ENCODE measurements at places on chromosomes 16 and 17.

GRCh38 chr16:73036074-73036826, 11.7 kb downstream of the ZFHX3 start:
- DNase-seq, result no peak

DNA sequence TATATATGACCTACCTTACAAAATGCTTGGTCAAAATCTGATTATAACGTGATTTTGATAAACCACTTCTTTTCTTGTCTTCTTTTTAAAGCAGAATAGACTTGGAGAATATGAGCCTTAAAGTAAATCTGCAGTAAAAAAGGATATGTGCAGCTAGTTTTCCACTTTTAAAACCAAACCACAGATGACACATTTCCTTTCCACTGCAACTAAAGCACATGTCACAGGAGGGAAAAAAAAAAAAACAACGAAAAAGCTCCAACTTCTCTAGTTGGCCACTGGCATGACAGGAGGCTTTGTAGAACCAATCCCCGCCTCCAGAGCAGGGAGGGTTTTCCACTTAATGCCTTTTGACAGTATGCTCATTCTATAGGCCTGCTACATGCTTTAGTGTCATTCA, at the start of gene EVI2A:
TSS of gene EVI2A (minus strand) at position 142 of the 400 bp plus-strand sequence. CDS start 2,609 bp downstream, outside the sequence.
- DNase-seq, result no peak

DNA sequence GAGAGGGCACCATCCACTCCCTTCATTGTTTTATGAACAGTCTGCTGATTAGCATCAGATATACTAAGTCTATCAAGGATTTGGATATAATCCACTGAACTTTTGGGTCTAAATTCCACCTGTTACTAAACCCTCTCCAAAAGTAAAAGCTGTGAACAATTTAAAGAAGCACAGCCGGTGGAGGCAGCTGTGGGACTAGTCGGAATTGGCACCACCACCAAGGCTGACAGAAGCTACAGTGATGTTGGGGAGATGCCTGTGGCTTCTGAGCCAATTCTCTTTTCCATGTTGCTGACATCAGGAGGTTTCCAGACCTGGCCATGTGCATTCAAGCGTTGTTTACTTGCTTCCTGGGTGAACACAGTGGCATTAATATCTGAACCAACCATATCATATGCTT, 679.0 kb upstream of the CA10 start:
- DNase-seq, result no peak

- DNase-seq, result no peak
Observed at GRCh38 chr17:82301916-82302567, 15.4 kb downstream of the CD7 start.

GRCh38 chr17:78075545-78075944, 53.0 kb downstream of the TMC6 start:
- no peak for DNase-seq

GRCh38 chr17:75875182-75875939, 3.0 kb downstream of the TRIM47 start:
- no peak for DNase-seq

DNA sequence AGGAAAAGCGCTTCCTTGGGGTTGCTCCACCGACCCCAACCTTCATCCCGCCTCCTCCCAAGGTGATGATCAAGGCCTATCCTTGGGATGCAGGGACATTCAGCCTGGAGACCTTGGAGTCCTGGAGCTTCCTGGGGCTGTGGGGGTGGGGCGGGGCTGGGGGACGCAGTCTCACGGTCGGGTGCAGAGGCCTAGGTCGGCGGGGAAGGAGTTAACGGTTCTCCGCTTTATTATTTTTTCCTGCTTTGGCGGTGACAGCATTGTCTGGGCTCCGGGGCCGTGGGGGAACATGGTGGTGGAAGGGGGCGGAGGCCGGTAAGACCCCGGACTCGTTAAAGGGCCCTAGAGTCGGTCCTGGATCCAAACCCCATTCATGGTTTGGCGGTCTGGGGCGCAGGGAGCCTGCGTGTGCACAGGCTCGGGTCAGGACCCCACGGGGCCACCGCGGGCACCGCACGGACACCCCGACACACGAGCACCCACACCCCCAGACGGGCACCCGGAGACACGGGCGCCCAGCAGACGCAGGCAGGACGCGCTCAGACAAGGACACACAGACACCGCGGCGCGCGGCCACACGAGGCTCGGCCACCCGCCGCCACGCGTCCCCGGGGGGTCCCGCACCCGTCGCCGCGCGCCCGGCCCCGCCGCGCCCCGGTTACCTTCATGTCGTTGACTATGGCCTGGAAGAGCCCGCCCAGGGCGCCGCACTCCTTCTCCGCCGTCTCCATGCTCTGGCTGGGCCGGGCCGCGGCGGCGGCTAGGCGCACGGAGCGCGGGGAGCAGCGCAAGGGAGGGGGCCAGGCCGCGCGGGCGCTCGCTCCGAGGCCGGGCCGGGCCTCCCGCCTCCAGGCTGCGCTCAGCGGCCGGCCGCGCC, 554 bp downstream of the MTSS2 start:
- no peak for DNase-seq

- no peak for DNase-seq
Observed at GRCh38 chr16:4894276-4895150, 42.4 kb downstream of the PPL start.

- DNase-seq, result no peak
Observed at GRCh38 chr16:12904329-12904671, 2.9 kb downstream of the SHISA9 start.

GRCh38 chr17:79951361-79952264, 84.1 kb downstream of the TBC1D16 start:
- DNase-seq, result no peak

GRCh38 chr17:67413388-67413787, 36.3 kb downstream of the PITPNC1 start:
- DNase-seq, result no peak

DNA sequence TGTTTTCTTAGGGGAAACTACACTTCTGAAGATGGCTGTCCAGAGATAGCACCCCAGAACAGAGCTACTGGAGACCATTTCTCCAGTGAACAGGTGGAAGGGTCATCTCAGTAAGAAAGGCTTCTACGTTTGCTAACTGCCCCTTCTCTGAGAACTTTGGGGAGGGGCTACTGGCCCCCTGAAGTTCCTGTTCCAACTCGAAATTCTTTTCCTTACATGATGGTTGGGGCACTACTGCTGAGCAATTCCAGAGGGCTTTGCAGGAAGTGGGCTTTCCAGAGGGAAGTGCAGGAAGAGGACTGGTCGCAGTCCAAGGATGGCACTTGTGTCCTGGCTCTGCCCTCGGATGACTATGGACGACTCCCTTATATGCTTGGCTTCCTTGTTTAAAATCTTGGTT, 31.2 kb downstream of the TOM1L2 start:
- no peak for DNase-seq

GRCh38 chr17:34117811-34118210, 137.3 kb upstream of the CCL2 start:
- DNase-seq, result no peak

DNA sequence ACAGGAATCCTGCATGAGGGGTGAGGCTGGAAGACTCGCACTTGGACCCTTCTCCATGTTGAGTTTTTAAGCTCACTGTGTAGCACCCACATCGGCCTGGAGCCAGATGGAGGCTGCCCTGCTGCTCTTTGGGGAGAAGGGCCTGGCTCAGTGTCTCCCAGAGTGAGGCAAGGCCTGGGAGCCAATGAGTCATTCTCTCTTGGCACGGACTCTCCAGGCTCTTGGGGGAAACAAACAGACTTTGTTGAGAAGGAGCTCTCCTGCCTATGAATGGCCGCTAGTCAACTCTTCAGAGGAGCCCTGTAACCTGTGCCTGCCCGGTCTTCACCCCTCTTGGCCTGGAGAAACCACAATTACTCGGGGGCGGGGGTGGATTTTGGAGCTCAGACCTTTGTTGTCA, 50.8 kb upstream of the MAF start:
- no peak for DNase-seq

DNA sequence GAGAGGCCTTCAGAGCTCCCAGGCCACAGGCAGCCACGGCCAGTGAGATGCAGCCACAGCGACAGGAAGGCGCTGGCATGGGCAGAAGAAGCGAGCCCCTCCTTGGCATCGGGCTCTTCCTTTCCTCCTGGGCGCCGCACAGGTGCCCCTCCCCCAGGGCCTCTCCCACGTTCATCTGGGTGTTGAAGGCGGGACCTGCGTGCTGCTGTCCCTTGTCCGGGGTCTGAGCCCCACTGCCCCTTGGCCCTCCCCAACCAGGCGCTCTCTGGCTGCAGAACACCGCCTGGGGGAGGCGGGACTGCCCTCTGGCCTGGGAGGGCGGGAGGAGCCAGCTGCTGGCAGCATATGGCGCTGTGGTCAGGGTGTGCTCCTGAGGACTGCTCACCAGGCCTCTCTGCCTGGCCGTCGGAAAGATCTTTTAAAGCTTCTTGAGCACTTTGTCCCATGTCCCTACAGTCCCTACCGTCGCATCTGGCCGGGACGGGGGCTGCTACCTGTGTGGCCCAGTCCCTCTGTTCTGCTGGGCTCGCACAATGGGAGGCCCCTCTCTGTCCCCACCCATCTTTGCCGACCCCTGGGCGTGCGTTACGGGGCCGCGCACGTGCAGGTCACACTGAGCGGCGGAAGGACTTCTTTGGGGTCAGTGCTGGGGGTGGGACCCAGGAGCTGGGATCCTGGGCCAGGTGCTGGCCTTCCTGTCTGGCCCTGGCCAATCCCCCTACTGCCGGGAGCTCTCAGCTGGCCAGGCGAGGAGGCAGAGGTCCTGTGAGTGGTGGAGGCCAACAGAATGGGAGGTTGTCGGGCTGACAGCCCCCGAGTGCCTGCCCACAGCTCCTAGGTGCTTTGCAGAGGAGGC, 1.7 kb downstream of the SLC25A10 start:
- DNase-seq, result no peak

GRCh38 chr17:8892338-8892690, 24.8 kb upstream of the PIK3R6 start:
- DNase-seq, result no peak

GRCh38 chr16:31386157-31386984, 6.8 kb upstream of the ITGAD start:
- no peak for DNase-seq

DNA sequence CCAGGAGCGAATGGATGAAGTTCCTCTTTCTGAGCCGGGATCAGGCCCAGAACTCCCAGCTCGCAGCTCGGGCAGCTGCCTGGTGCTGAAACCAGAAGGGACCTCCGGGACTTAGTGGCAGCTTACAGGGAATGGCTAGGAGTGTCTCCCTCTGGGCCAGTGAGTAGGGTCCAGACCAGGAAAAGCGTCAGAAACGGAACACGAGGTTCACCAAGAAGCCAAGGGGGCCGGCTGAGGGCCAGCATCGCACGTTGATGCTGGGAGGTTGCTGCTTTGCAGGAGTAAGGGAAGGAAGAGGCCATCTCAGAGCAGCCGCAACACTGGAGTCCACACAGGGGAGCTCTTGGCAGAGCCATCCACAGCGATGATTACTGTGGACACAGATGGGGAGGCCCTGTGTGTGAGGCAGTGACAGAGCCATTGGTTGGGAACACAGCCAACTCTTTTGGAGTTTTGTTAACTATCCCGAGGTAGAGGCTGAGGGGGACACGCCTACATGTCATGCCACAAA, 74.0 kb upstream of the CREBBP start:
- no peak for DNase-seq

- DNase-seq, result no peak
Observed at GRCh38 chr17:58344047-58344790, 7.8 kb downstream of the SUPT4H1 start.

- no peak for DNase-seq
Observed at GRCh38 chr17:66663041-66663606, 171.8 kb upstream of the CACNG5 start.

- no peak for DNase-seq
Observed at GRCh38 chr17:52465407-52465806, 306.9 kb upstream of the CA10 start.

DNA sequence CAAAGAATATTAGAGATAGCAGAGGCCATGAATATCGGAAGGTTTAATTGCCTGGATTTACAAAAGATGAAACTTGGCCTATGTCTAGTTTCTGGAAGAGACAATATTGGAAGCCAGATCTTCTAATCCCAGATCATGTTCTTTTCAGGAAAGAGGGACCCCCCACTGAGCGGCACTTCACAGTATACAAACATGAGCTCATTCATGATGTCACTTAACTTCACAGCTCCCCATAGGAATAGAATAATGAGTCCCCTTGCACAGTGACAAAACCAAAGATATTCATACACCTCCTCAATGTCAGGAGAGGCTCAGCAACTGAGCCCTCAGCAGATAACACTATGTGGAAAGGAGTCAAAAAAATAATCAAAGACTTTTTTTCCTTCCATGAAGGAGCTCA, 147.5 kb downstream of the CDH11 start:
- no peak for DNase-seq

GRCh38 chr16:57289391-57290257, 5.2 kb upstream of the PLLP start:
- no peak for DNase-seq

DNA sequence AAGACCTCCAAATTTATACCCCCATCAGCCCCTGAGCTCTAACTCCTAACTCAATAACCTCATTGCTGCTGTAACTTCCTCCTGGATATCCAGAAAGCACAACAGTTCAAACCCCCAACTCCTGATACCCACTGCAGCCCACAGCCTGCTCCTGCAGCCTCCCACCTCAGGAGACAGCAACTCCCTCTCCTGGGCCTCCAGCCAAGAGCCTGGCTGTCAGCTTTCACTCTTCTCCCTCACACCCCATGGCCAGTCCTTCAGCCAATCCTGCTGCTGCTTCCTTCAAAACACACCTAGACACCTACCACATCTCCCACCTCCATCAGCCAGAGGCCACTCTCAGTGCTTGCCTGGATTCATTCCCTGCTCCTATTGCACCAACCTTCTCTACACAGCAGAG, 5.4 kb downstream of the GINS2 start:
- no peak for DNase-seq

DNA sequence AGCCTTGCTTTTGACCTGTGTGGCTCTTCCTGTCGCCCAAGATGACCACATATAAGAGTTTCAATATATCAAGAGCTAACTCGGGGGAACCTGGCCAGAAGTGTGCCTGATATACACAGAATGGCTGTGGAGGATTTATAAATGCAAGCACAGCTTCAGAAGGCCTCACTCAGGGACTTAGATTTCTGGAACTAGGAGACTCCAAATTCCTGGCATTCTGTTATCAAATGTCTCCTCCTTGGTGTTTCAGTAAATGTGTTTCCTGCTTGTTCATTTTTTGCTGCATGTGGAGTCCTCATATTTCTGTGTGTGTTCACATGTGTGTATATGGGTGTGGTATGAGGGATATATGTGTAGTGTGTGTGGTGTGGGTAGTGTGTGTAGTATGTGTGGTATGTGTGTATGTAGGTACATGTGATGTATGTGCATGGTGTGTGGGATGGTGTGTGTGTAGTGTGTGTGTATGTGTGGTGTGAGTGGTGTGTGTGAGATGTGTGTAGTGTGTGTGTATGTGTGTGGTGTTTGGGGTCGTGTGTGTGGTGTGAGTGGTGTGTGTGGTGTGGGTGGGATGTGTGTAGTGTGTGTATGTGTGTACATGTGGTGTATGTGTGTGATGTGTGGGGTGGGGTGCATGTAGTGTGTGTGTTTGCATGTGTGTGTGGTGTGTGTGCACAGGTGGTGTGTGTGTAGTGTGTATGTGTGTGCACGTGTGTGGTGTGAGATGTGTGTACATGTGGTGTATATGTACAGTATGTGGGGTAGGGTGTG, 981 bp upstream of the CD300H start:
- no peak for DNase-seq
